ENCODE measurements at places on chromosomes 12 and 14.

GRCh38 chr12:41250748-41251147 is 62.6 kb downstream of the PDZRN4 start:
- H3K36me3 ChIP-seq: no peaks in the 10 kb centered on the region
- H3K4me1 ChIP-seq: no peaks in the 10 kb centered on the region
- no peak for DNase-seq
- H3K27ac ChIP-seq: no peak overlapping the region

DNA sequence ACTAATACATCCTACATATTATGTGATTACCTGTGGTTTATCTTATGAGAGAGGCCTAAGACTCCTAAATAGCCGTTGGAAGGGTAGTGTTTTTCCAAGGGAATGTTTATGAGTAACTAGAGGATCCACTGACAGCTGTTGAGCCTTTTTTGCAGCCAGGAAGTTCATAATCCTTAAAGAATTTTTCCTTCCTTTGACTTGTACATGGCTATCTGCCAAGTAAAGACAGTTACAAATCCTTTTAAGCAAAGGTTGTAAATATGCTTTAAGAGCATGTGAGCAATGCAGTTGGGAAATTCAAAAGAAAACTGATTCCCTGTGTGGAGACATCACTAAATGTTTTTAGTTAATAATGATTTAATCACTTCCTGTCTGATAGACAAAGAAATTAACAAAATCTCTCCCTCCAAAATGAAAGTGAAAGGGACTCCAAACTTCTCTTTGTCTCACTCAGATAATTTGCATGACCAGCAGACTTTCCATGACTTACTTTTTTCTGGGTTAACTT is 333.8 kb downstream of the PDZRN4 start:
- H3K4me1 ChIP-seq: peaks cover 2% of the 10 kb centered on the region
- no peak for DNase-seq
- H3K36me3 ChIP-seq: no peaks in the 10 kb centered on the region
- H3K27ac ChIP-seq: peak overlapping the region; percentile 15
- H3K27me3 ChIP-seq: no peaks in the 10 kb centered on the region
- peak overlapping the region; percentile 13 for H3K4me3 ChIP-seq

DNA sequence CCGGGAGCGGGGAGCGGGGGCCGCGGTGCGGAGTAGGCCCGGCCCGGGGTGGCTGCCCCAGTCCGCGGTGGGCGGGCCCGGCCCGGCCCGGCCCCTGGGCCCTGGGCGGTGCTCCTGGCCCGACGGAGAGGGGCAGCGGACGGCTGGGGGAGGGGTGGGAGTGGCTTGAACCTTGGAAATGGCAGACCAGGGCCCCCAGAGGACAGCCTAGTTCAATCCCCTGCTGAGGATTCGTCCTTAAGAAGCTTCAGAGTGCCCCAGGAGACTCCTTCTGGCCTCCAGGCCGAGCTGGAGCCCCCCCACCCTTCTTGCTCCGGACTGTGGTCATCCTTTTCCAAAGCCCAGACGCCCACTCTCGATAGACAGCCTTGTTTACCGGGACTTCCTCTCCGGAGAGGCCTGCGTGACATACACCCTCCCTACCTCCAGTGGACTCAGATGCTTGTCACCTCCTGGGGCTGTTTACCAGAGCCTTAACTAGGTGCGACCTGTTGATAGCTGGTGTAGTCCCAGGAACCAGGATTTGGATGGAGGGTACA is 458 bp downstream of the KHNYN start:
- H3K4me1 ChIP-seq: peaks cover 25% of the 10 kb centered on the region
- H3K4me3 ChIP-seq: peak overlapping the region; percentile 93
- H3K36me3 ChIP-seq: peaks cover 12% of the 10 kb centered on the region
- DNase-seq: peak; percentile 53

GRCh38 chr12:124688356-124688992 is 121.1 kb upstream of the NCOR2 start:
- H3K4me3 ChIP-seq: no peak overlapping the region
- peaks cover 6% of the 10 kb centered on the region for H3K36me3 ChIP-seq
- peak overlapping the region; percentile 63 for H3K27ac ChIP-seq

All from memory B cell (primary cell).